ENCODE measurements at places on chromosomes 2 and 18.

GRCh38 chr2:34368304-34368703 lies 769.2 kb upstream of the FAM98A start:
- DNase-seq = no peak

DNA sequence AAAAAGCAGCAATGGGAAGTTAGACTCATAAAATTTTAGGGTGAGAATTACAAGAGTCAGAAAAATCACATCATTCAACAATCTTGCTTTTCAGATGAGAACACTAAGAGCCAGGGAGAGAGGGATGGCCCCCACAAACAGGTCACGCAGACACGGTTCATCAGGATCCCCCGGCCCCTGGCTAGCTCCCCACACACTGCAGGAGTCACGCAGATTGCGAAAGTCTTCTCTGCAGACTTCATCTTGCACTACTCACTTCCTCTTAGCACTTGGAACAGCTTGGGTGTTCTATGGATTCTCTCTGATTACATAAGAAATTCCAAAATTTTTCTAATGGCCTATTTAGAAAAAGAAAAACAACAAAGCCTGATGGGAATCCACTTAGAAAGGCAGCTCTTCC lies 21.6 kb upstream of the SULT1C2 start:
- DNase-seq = peak; percentile 16

GRCh38 chr2:72378753-72379348 lies 231.2 kb upstream of the CYP26B1 start:
- DNase-seq = no peak

DNA sequence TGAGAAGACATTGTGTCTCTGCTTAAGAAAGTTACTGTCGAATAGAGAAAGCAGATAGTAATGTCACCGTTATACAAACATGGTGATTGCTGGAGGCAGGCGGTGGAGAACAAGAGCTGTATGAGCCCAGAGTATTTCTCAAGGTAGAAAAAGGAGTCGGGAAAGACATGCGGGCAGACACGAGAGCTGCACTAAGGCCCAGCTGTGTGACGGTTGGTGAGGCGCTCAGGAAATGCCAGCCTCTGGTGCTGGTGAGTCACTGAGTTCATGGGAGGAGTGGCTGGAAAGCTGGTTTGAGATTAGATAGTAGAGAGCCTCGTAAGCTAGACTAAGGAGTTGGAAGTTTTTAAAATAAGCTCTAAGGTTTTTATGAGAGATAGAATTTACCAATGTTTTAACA lies 390.9 kb upstream of the TRIB2 start:
- DNase-seq = no peak

- no peak for DNase-seq
Measured at GRCh38 chr2:46025676-46026075, 271.5 kb upstream of the EPAS1 start.

DNA sequence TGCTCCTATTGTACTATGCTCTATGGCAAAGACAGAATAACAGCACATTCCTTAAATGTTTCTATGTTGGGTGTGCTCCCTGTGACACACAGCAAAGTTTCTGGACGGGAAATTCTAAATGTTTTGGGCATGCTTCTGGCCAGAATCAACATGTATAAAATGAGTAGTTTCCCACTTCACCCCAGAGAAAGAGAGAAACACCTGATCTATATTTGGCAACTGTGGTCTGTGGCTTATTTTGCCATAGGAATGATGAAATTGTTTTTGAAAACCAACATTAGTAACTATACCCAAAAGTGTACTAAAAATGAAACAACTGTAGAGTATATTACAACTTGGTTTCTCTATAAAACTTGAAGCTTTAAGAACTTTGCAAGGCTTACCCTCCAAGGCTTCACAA lies 89.1 kb downstream of the RAD51AP2 start:
- peak; percentile 55 for DNase-seq

DNA sequence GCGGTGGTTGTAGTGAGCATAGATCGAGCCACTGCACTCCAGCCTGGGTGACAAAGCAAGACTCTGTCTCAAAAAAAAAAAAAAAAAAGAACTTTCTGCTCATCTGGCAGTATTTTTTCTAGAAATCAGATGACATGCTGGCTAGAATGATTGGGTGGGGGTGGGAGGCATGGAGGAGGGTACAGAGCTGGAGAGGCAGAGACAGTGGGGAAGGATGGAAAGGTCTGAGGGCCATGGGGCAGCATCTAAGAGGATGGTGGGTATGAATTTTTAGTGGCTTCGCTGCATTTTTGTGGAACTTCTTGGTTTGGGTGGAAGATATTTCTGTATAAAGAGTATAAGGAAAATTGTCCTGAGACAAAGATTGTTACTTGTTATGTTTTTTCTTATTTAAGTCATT lies 23.3 kb downstream of the ARMC9 start:
- no peak for DNase-seq

DNA sequence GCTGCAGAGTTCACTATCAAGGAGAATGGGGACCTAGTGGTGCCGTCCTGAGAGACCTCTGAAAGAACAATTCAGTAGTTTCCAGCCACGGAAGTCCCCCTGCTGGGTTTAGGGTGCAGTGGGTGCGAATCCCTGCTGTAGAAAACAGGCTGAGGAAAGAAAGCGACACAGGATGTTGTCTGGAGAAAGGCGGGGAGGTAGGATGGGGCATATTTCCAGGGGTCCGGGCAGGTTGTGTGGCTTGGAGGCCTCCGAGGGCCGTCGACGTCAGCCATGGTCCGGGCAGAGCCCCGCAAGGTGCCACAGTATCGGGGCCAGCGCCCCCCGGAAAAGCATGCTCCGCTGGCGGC lies 807 bp upstream of the CREB1 start:
- DNase-seq = no peak

DNA sequence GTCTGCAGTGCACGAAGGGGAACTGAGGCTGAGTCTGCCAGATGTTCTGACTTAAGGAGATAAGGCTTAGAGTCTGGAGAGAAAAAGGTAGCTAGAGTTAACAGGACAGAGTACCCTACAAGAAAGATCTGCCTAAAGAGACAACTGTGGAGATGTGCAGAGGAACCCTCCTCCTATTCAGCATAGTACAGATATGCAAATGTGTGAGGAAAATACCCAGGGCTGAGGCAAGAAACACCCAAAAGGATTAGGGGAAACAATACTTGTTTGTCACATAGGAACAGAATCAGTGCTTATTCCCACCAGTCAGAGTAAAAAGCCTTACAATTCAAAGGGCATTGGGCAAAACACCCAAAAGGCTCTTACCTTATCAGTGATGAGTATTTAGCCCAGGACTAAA lies 67.8 kb downstream of the SS18 start:
- no peak for DNase-seq

DNA sequence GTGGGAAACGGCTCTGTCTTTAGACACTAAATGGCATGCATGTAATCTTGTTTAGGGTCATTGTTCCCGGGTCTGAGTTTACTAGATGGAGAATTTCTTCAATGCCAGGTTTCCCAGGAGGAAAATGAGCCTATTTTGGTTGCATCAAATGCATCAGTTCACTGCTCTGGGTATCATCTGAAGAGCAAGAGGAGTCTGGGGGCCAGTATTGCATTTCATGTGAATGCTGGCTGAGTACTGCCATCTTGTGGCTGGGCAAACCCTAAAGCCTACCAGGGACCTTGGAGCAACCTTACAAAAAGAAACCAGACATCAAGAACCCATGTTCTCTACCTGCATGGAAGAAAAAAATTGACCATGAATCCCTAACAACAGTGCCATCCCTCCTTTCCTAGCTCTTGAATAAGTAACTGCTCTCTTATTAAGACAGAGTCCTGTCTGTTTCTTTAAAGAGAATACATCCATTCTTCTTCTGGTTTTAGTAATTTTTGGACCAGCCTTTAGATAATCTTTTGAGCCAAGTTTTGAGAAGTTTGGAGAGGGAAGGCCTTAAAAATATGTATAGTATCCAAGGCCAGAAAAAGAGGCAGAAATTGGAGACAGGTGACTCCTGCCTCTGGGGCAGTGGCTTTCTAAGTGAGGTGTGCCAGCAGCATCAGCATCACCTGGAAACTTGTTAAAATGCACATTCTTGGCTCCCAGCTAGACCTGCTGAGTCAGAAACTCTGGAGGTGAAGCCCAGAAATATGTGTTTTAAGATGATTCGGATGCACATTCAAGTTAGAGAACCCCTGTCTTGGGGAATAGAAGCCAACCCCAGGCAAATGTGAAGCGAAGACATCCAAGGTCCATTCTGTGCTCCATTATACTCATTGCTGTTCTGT lies 261.0 kb upstream of the CXCR4 start:
- DNase-seq = no peak

- peak; percentile 63 for DNase-seq
Measured at GRCh38 chr2:19607931-19608771, 249.7 kb upstream of the OSR1 start.

DNA sequence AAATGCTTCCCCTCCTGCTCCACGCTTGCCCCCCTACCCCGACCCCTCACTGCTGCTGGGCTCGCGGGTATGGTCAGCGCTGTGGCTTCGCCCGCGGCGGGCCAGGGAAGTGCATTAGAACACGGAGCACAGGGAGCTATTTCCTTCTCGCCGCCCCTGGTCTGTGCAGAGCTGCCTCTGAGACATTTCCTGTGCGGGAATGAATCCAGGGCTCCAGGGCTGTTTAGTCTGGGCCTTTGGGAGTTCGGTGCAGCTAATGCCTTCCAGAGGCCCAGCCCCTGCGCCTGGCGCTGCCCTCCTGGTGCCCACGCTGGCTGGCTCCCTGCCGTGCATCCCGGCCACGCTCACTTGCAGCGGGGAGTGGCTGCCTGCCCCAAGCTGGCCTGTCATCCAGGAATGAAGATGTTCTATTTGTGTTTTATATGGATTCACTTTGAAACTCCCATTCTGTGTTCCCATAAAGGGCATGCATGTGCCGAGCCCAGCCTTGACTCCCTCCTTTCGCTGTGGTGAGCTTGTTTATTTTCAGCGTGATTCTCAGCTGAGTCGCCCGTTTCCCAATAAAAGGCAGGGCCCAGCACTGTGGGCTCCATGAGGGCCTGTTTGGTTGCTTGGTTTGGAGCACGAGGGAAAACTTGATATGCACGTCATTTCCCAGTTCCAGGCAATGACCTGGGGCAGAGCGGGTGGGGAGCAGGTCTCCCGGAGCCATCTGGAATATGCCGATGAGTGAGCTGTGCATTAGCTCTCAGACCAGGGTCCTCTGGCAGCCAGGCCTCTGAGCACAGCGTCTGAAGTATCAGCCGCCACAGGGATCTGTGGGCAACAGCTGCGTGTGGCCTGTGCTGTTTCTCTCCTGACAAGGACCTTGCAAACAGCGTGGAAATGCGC lies 42.7 kb downstream of the SH3RF3 start:
- peak; percentile 91 for DNase-seq

DNA sequence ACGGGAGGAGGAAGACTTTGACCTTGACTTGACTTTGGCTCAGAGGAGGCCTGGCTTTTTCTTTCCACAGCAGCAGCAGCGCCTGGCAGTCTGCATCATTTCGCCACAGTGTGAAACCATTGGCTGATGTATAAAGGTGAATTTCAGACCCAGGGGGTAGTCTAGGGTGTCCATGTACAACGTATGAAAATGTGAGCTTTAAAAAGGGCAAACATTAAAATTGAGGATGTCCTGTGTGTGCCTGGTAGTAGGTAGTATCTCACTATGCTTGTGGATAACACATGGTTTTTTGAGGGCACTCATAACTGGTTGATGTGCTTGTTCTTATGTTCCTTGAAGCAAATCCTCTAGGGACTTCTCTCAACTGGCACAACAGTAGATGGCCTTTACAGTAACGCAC lies 86.1 kb downstream of the LPIN1 start:
- DNase-seq = no peak

GRCh38 chr2:86195808-86196387 lies 636 bp upstream of the IMMT start:
- no peak for DNase-seq

DNA sequence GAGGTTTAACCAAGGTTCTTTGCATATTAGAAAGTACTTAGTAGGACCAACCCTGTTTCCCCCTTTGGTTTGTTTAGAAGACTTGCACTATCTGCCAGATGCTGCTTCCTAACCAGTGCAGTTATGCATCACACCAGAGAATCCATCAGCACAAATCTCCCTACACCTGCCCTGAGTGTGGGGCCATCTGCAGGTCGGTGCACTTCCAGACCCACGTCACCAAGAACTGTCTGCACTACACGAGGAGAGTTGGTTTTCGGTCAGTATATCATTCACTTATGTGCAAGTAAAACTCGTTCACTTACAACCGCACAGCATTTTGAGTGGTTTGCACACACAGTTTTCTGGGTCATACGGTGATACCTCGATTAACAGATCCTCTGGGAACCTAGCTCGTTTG lies 69.7 kb downstream of the ZNF532 start:
- no peak for DNase-seq

DNA sequence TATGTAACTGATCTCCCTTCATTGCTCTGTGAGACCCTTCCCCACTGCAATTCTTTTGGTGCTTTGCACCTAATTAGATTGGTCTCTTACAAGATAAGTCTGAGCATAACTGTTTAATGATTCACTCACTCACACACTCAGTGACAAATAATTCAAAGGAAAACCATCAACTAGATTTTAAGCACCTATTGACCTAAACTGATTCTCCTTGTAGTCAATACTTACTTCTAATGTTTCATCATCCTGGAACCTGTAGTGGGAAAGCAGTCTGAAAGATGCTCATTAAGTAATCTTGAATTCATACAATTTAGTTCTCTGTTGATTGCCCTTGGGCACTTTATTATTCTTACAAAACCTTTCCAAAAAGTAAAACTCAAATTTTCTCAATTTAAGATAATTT lies 74.3 kb upstream of the COL5A2 start:
- DNase-seq = no peak

DNA sequence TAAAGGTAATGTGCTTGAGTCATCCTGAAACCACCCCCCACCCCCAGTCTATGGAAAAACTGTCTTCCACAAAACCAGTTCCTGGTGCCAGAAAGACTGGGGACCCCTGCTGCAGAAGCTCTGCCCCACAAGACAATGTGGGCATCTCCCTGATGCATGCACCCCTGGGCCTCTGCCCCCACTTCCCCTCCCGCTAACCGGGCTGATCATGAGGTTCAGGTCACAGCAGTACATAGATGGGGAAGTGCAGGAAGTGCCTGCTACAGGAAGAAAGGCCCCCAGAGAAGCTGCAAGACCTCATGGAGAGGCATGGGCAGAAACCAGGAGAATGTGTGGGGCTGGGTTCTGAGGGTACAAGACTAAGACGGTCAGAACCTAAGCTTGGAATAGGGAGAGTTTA lies 243.4 kb upstream of the ID2 start:
- no peak for DNase-seq

GRCh38 chr18:48885266-48885923 lies 65.4 kb downstream of the SMAD7 start:
- DNase-seq = no peak

DNA sequence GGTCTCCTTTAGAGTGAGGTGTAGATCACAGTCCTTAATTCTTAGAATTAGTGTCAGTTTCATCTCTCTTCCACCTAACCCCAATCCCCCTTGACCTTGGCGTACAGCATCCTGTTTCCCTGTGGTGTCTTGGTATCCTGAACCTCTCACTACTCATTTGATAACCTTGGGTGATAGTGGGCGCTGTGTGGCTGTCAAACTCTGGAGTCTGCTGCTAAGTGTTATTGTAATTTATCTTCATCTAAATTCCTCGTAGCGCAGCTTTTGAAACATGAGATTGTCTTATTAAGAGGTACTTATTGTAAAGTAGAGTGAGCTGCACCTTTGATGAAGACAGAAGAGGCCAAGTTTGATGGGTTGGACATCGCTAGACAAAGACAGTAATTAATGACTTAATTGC lies 222.6 kb upstream of the SPRED2 start:
- no peak for DNase-seq

- DNase-seq = no peak
Measured at GRCh38 chr2:50551018-50551726, 480.8 kb downstream of the NRXN1 start.

GRCh38 chr18:78731398-78732032 lies 248.1 kb upstream of the SALL3 start:
- no peak for DNase-seq

- DNase-seq = no peak
Measured at GRCh38 chr2:169073963-169074751, 4.8 kb downstream of the DHRS9 start.
